ENCODE measurements at places on chromosomes 16 and 17.

- DNase-seq: no peak
Observed at GRCh38 chr17:80025796-80026195, 9.9 kb downstream of the TBC1D16 start.

DNA sequence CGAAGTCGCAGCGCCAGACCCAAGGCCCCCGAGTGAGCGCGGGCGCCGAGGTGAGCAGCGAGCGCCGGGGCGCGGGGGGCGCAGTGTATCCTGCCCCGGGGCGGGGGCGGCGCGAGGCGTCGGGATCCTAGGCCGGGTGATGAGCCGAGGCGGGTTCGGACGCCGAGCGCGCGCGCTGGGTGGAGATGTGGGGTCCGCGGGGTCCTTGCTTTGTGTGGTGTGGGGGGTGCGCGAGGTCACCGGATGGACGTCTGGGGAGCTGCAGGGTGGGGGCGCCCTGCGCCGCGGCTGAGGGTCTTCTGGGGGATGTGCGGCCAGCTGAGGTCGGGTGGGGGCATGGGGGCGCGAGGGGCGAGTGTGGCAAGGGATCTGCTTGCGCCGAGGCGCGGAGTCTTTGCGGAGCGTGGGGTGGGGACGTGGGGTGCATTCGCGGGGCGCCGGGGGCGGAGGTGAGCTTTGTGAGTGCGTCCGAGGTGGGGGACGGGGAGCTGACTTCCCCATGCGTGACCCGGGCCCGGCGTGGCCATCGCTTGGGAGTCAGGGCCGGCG, 560 bp downstream of the RAI1 start:
- no peak for DNase-seq

GRCh38 chr16:48535831-48536613, 74.0 kb downstream of the N4BP1 start:
- no peak for DNase-seq

DNA sequence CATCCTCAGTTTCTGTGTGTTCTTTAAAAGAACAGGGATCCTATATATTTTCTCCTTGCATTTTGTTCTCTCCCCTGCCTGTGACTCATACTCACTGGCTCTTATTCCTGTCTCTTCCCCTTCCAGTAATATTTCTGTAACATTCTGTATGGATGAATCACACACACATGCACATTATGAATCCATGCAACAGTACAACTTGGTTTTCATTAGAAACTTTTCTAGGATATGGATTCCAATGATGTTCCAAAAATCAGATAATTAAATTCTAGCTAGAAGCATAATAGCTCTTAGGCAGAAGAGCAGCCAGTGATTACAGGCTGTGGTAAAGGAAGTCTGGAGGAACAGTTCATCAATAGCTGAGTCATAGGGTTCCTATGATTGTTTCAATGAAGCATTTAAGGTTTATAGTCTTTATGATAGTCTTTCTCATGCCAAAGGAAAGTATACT, 119.6 kb upstream of the PMFBP1 start:
- peak; percentile 70 for DNase-seq
